Activated naive CD8-positive, alpha-beta T cell treated with anti-CD3 and anti-CD28 coated beads for 36 hours (primary cell): ENCODE measurements at places on chromosomes 1 and 21. TPM values are rescaled to one million over a fixed set of nuclear protein-coding genes. Genes with fewer than 3 reads are reported as not detected.

Gene OLFM3
- total RNA-seq = not detected

Gene BMP8B
- total RNA-seq = 0.20 TPM

Gene HMGN1
- 432 TPM for total RNA-seq

Gene RAB25
- 0.99 TPM for total RNA-seq

Gene TBCE
- 23.3 TPM for total RNA-seq

Gene PRAMEF15
- total RNA-seq = not detected

Gene LGALS8
- 76.6 TPM for total RNA-seq
